NCI-H187 (cell line): ENCODE measurements at places on chromosomes 12 and 14.

DNA sequence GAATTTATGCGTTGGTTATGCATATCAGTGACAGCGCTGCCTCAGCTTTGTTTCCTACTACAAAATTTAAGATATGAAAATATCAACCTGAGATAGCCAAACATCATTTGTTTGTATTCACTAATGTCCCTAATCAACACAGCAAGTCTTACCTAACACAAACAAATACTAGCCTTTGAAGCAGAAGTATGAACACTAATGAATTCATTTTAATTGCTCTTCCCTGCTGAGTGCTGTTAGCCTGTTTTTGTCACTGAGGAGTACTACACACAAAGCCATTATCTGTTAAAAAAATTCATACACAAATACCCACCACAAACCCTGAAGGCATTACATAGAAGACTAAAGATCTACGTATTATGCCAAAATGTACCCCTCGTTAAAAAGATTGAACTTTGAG lies 150.8 kb downstream of the HELB start:
- DNase-seq = no peak

- no peak for DNase-seq
Measured at GRCh38 chr12:105485921-105486320, 155.4 kb downstream of the C12orf75 start.

- DNase-seq = no peak
Measured at GRCh38 chr14:75156901-75157300, 19.5 kb downstream of the TMED10 start.

DNA sequence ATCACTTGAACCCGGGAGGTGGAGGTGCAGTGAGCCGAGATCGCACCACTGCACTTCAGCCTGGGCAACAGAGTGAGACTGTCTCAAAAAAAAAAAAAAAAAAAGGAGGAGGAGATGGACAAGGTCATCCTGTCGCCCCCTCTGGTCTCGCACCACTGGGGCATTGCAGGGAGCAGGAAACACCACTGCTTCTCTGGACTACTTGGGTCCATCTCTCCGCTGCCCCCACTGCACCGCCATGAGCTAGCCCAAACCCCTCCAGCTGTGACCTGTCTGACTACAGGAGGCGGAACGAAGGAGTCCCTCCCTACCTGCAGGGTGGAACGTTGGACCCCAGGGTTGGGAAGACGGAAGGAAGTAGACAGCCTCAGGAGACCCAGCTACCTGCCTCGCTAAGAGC lies 18.2 kb upstream of the FAM222A start:
- no peak for DNase-seq

DNA sequence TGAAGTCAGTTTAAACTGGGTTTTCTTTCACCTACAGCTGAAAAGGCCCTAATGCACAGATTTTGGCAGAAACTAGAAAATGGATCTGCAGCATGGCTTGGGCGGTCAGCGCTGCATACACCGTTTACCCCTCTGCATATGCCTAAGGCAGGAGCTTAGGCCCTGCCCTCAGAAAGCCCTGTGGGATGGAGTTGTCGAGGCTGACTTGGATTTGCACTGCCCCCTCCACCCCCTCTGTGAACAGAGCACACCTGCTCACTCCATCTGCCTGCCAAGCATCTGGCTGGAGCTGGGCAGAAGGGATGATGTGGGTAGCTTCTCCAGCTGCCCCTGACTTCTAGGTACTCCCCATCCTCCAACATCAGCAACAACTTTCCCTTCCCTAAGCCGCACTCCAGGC lies 41.9 kb downstream of the TTC7B start:
- no peak for DNase-seq

DNA sequence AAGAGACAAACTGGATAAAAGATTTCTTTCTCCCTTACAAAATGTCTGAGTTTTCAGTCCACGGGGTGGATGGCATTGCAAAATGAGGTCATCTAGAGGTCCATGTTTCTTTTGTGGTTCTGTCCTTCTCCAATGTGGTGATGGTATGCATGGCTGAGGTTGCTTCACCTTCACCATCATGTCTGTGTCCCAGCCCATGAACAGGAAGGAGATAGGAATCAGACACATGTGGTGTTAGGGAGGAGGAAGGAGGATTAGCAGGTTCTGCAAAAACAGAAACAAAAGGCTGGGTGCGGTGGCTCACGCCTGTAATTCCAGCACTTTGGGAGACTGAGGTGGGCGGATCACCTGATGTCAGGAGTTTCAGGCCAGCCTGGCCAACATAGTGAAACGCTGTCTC lies 11.0 kb upstream of the AEBP2 start:
- DNase-seq = no peak

DNA sequence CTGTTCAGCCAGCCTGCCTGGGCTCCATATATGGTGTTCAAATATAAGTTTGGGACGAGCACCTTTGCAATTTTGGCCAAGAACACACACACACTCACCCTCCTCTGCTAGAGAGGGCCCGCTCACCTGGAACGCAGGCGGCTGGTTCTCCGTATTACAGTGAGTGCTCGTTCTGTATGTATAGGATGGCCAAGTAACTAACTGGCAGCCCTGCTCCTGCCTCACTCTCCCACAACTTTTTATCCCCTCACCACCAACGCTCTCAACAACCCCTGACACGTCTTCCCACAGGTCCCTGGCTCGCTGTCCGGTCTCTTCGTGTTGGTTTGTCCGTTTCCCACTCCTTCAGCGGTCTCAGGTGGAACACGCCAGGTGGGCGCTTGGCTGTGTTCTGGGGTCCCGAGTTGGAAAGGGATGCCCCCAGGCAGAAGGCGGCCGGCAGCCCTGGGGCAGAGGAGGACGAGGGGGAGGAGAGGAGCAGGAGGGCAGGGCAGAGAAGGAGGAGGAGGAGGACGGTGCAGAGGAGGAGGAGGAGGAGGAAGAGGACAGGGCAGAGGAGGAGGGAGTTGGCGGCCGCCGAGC lies 398 bp upstream of the MSRB3 start:
- DNase-seq = no peak

DNA sequence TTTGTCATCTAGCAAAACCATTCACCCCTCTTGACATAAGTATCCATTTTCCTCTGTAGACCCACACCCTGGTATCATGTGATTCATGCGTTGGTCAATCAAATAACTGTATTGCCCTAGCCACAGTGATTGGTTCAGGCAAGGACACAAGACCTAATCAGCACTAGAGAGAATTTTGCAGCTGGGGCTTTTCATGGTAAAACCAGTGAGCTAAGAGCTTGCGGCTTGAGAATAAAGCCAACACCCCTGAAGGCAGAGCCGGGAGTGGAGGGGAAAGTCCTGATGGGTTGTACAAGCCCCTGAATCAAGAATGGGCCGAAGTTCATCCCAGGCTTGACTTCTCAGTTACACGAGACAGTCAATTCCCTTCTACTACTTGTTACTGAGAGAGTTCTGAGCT lies 33.2 kb upstream of the LTBP2 start:
- no peak for DNase-seq

DNA sequence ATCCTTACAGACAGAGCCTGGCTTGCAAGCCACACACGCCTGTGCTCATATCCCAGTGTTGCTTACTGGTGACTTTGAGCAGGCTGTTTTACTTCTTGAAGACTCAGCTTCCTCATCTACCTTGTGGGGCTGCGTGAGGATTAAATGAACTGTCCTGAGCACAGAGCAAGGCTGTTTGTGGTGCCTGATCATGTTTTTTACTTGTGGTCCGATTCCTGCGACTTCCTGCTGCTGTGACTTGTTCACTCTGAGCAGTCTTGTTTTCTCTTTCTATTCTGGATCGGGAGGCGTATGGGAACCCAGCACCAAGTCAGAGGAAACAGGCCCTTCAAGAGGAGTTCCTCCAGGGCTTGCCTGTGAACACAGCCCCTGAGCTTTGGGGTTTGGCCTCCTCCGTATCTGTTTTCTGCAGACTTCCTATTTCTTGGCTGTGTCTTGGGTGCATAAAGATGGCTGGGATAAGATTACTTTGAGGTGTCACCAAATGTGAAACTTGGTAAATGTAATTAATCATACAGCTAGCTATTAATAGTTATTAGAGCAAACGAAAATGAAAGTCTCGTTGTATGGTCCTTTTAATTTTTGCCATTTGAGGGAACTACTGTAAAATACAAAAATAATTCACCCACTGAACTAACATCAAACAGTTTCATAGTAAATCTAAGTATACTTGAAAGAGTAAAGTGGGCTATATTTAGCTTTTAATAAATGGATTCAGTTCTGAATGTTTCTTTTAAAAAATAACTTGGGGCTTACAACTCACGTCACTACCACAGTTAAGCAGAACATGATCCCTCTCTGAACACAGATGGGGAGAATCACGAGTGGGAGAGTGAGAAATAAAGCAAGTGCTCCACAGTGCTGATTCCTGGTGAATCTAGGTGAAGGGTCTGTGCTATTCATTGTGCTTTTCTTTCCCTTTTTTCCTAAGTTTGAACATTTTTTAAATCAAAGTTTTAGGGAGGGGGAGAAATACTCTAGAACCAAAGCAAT lies 251.5 kb downstream of the FOXN3 start:
- no peak for DNase-seq

GRCh38 chr12:2359725-2360629 lies 307.2 kb downstream of the CACNA1C start:
- no peak for DNase-seq

DNA sequence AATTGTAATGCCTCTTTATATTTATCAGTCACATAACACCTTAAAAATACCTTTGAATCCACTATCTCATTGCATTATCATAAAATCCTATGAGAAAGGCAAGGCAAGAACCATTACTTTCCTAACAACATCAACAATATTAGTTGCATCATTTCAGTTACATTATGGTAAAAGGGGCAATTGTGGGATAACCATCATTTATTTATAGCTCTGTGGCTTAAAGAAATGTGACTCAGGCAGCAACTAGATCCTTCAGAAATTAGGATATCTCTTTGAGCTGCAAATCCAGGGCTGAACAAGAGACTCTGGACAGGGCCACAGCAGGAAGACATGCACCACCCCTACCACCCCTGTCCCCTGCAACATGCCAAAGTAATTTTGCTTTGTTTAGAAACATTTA lies 36.4 kb downstream of the EPS8 start:
- DNase-seq = no peak

DNA sequence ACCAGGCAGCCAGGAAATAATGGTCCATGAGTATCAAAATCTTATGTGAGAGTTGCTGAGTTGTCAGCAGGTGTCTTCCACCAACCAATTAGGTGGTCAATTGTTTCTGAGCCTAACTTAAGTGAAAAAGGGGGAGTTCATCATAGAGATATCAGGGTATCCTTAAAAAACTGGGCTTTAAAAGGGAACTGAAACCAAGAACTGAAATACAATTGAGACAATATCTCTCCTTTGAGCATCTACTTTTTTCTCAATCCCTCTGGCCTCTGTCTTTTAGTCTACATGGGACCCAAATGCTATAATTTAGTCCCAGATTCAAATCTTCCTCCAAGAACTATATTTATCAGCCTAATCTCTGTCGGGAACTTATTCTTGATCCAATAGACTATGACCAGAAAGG lies 201.0 kb downstream of the BTG1 start:
- DNase-seq = no peak

DNA sequence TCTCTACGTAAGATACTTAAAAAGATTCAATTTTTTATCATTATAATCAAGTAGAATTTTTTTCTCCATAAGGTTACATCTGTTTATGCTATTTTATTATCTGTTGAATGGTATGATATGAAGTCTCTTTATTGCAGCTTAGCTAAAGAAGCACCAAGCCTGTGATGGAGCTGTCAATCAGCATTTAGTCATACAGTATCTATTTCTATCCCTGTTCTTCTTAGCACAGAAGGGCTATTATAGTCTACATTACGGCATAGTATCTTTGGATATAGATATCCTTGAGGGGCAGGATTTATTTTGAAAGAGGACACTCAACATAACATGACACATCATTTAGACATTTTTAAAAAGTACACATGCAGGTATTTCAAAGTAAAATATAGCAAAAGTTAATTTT lies 277.1 kb downstream of the FOXG1 start:
- no peak for DNase-seq

GRCh38 chr12:113244047-113244460 lies 22.8 kb downstream of the TPCN1 start:
- DNase-seq = no peak

DNA sequence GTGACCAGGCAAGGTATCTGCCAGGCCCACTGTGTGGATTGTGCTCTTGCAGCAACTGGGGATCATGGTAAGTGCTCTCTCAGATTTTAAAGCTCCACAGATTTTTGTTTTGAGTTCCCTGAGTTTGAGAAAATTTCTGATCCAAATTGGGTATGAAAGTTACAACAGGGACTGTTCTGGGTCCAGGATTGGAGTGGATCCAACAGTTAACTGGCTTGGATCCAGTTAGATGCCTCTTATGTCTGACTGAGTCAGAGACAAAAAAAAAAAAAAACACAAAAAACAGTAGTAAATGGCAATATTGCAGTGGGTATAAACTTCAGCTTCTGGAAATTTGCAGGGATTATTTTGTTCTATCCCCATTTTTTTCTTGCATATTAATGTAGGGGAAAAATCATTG lies 598.8 kb downstream of the C12orf50 start:
- DNase-seq = no peak
